ENCODE measurements at places on chromosomes 1 and 21. TPM values are rescaled to one million over a fixed set of nuclear protein-coding genes. Genes with fewer than 3 reads are reported as not detected.
A peak's percentile ranks its signal among the peaks of the same experiment; 100 is the strongest.

- H3K4me3 ChIP-seq, result no peak overlapping the region
- H3K4me1 ChIP-seq, result peaks cover 12% of the 10 kb centered on the region
- H3K27ac ChIP-seq, result no peak overlapping the region
- H3K27me3 ChIP-seq, result no peaks in the 10 kb centered on the region
- no peak for DNase-seq
Observed at GRCh38 chr1:91585982-91586381, 85.3 kb downstream of the CDC7 start.

GRCh38 chr1:2789164-2789985, 12.1 kb downstream of the TTC34 start:
- no peaks in the 10 kb centered on the region for H3K27me3 ChIP-seq
- H3K27ac ChIP-seq, result no peak overlapping the region
- H3K36me3 ChIP-seq, result no peaks in the 10 kb centered on the region
- DNase-seq, result peak; percentile 2
- no peaks in the 10 kb centered on the region for H3K4me1 ChIP-seq
- H3K4me3 ChIP-seq, result no peak overlapping the region

DNA sequence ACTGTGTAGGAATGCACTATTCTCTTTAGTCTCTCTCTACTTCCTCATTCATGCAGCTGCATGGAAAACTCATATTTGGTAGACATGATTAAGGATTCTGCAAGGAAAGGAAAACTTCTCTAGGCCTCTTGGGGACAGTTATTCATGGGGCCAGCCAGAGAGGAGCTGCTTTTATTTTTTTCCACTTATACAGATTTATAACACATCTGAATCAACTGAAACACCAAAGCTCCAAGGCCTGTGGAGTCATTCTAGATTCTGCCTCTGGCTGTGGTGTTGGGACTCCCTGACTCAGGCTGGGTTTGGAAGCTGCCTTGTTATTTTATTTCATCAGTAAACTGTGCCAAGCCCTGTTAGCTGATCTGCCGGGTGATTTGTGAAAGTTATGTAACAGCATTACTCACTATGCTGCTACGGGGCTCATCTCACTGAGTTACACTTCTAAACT, 83.9 kb upstream of the EDEM3 start:
- H3K27ac ChIP-seq, result no peak overlapping the region
- H3K4me1 ChIP-seq, result peaks cover 9% of the 10 kb centered on the region
- no peak overlapping the region for H3K4me3 ChIP-seq
- no peaks in the 10 kb centered on the region for H3K27me3 ChIP-seq
- DNase-seq, result no peak

The CXADR gene
- 102 TPM for total RNA-seq

The TRIM46 gene
- not detected for total RNA-seq

DNA sequence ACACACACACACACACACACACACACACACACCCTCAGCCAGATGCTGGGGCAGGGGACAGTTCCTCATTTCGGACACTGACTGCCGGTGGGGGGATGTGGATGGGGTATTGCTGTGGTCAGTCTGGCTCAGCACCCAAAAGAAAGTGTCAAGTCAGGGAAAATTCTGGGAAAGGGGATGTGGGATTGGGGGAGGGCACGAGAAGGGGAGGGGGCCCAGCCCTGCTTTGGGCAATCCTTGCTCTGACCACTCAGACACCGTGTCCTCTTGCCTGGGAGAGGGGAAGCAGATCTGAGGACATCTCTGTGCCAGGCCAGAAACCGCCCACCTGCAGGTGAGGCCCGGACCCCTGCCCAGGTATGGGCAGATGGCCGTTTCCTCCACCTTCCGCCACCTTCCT, at the start of gene C1QC:
Gene C1QC (plus strand): TSS at position 253 of the 400 bp plus-strand sequence. CDS start 391 bp downstream, outside the sequence.
- no peak for DNase-seq
- no peaks in the 10 kb centered on the region for H3K27me3 ChIP-seq
- H3K27ac ChIP-seq, result no peak within 1 kb of the TSS
- no peak within 1 kb of the TSS for H3K4me3 ChIP-seq
- no peaks in the 10 kb centered on the region for H3K4me1 ChIP-seq

The CLEC20A gene
- total RNA-seq, result not detected

The GCSAML gene
- not detected for total RNA-seq

DNA sequence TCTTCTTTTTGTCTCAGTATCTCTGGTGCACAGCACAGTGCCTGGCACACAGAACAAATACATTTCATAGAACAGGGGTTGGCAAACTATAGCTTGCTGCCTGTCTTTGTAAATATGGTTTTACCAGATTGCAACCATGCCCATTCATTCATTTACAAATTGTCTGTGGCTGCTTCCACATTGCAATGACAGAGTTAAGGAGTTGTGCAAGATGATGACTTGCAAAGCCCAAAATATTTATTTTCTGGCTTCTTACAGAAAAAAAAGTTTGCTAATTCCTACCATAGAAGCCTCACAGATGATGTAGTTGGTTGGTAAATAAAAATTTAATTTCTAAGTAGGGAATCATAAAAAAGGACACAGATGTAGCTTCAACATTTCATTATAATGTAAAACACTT, 11.2 kb upstream of the HMGB4 start:
- H3K36me3 ChIP-seq, result no peaks in the 10 kb centered on the region
- H3K27ac ChIP-seq, result no peak overlapping the region
- DNase-seq, result no peak

DNA sequence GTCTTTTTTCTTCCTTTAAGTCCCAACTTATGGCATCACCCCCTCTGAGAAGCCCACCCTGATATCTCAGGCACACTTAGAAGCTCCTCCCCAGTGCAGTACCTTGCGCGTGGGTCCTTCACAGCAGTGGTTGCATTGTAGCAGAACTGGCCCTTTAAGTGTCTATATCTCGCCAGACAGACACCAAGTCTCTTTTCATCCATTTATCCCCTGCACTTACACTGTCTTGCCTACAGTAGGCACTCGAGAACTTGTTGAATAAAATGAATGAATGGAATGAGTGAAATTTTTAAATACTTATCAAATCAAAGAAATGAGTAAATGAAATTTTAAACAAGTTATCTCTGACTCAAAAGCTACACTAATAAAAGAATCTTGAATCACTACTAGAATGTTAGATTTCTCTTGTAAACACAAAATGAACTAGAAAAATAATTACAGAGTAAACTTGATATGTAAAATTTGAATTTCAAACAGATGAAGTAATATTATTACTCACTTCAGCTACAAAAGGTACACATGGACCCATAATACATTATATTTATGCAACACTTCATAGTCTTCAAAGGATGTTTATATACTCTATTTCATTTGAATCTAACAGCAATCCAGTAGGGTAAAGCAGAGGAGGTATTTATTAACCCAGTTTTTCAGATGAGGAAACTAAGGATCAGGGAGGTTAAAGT, 54.7 kb upstream of the MAN1A2 start:
- no peak overlapping the region for H3K4me3 ChIP-seq
- no peaks in the 10 kb centered on the region for H3K36me3 ChIP-seq
- H3K27ac ChIP-seq, result no peak overlapping the region
- H3K4me1 ChIP-seq, result no peaks in the 10 kb centered on the region
- no peaks in the 10 kb centered on the region for H3K27me3 ChIP-seq

GRCh38 chr1:7644961-7645750, 125.9 kb upstream of the VAMP3 start:
- no peak overlapping the region for H3K4me3 ChIP-seq
- H3K36me3 ChIP-seq, result no peaks in the 10 kb centered on the region
- no peaks in the 10 kb centered on the region for H3K27me3 ChIP-seq
- no peak overlapping the region for H3K27ac ChIP-seq
- DNase-seq, result no peak

- H3K36me3 ChIP-seq, result no peaks in the 10 kb centered on the region
- no peaks in the 10 kb centered on the region for H3K4me1 ChIP-seq
- H3K27me3 ChIP-seq, result no peaks in the 10 kb centered on the region
- DNase-seq, result no peak
- no peak overlapping the region for H3K27ac ChIP-seq
Observed at GRCh38 chr1:204241050-204241449, 27.3 kb upstream of the GOLT1A start.

DNA sequence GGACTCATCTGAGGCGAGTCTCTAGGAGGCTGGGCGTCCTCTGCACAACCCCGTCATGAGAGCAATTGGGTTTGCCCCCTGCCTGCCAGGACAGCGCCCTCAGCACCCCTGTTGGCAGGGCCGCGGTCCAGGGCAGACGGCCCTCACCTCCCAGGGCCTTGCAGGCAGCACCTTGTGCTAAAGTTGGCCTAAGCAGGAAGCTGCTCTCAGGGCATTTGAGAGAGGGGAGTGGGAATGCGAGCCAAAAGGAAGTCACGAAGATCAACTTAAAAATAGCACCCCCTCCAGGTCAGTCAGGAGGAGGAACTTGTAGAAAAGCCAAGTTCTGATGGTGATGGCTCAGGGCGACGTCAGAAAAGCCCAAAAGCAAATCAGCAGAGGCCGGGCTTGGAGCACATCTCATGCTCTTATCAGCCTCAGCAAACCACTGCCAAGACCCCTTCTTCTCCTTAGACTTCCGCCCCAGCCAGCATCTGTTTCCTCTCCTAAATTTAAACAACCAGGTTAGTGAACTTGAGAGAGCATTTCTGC, 12.6 kb upstream of the ADORA3 start:
- peaks cover 6% of the 10 kb centered on the region for H3K4me1 ChIP-seq
- H3K4me3 ChIP-seq, result no peak overlapping the region
- no peak for DNase-seq
- H3K27me3 ChIP-seq, result no peaks in the 10 kb centered on the region
- H3K27ac ChIP-seq, result no peak overlapping the region

DNA sequence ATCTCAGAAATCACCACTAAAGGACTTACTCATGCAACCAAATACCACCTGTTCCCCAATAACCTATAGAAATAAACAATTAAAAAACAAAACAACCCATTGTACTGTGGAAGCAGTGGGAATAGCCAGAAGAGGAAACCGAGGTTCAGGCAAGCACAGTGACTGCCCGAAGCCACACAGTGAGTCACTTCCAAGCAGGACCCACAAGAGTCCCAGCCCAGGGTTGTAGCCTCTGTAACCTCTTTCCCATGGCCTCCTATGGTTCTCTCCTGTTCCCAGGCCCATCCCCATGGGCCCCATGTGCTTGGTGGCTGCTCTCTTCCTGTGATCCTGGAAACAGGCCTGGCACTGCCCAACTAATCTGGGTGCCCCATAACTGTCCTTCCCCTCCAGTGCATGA, 29.0 kb upstream of the HTR1D start:
- H3K4me3 ChIP-seq, result no peak overlapping the region
- 0 out of 2 replicates have a peak, but pooled peaks cover 4% of the 10 kb centered on the region for H3K4me1 ChIP-seq
- no peak for DNase-seq
- no peak overlapping the region for H3K27ac ChIP-seq
- no peaks in the 10 kb centered on the region for H3K27me3 ChIP-seq
- no peaks in the 10 kb centered on the region for H3K36me3 ChIP-seq

DNA sequence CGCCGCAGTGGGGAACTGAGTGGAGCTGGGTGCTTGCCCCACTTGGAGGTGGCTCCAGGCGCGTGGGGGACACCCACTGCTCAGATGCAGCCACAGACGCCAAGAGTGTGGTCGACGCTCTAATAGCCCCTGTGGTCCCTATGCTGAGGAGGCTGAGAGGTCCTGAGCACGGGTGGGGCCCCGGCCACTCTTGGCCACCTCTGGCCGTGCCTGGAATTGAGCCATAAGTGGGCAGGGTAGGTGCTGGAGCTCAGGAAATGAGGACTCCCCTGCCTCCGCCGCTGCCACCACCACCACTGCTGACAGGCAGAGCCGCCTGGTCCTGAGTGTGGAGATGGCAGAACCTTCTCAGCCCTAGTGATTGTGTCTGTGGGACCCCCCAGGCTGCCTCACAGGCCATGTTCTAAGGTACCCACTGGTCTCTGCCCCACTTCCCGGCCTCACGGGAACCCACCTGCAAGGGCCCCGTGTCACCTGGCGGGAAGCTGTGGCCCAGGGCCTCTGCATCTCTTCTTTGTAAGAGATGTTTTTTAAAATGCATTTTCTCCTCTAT, 34.6 kb upstream of the DIP2A start:
- H3K36me3 ChIP-seq, result no peaks in the 10 kb centered on the region
- no peaks in the 10 kb centered on the region for H3K27me3 ChIP-seq
- no peak overlapping the region for H3K27ac ChIP-seq
- no peaks in the 10 kb centered on the region for H3K4me1 ChIP-seq
- H3K4me3 ChIP-seq, result no peak overlapping the region
- DNase-seq, result no peak

DNA sequence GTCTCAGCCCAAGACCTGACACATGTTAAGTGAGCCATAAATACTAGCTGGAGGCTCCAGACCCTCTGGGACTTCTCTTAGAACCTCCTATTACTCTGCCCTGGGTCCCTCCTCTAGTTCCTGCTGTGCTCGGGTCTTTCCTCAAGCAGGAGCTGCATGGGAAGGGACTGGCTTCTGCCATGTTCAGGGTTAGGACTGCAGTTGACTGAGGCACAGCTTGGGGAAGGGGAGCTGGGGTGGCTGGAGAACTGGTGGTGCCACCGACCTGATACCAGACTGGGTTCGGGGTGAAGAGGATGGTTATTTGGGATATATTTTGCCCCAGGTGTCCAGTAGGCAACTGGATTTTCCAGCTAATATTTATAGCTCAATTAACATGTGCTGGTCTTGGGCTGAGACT, 15.7 kb downstream of the HYI start:
- H3K27me3 ChIP-seq, result no peaks in the 10 kb centered on the region
- DNase-seq, result no peak
- H3K4me1 ChIP-seq, result no peaks in the 10 kb centered on the region
- no peaks in the 10 kb centered on the region for H3K36me3 ChIP-seq
- H3K4me3 ChIP-seq, result no peak overlapping the region

GRCh38 chr1:10556430-10557005, 81.8 kb downstream of the PEX14 start:
- DNase-seq, result no peak
- H3K4me3 ChIP-seq, result no peak overlapping the region
- no peaks in the 10 kb centered on the region for H3K36me3 ChIP-seq
- H3K27me3 ChIP-seq, result no peaks in the 10 kb centered on the region

The DIO1 gene
- 7.1 TPM for total RNA-seq

DNA sequence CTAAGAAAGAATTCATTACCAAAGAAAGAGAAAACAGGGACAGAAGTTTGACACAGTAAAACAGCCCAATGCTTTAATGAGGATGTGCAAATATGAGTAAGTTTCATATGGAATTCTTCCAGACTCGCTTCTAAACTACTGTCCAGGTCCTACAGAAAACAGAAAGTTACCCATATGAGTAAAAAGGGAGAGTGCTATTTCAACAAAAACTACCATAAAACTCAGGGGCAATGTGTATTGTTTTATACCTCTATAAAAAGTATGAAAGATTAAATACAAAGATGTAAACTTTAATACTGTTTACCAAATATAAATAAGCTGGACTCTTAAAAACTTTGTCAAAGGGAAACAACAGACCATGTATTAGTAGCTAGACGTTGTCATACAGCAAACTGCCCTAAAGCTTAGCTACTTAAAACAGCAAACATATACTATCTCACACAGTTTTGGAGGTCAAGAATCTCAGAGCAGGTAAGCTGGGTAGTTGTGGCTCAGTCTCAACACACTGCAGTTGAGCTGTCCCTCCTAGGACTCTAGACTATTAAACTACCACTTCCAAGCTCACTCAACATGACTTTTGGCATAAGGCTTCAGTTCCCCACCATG, 174.9 kb downstream of the COP1 start:
- H3K4me1 ChIP-seq, result no peaks in the 10 kb centered on the region
- H3K36me3 ChIP-seq, result no peaks in the 10 kb centered on the region
- no peaks in the 10 kb centered on the region for H3K27me3 ChIP-seq

The JAM2 gene
- not detected for total RNA-seq

- DNase-seq, result no peak
- no peaks in the 10 kb centered on the region for H3K27me3 ChIP-seq
- no peak overlapping the region for H3K27ac ChIP-seq
- H3K36me3 ChIP-seq, result no peaks in the 10 kb centered on the region
- H3K4me3 ChIP-seq, result no peak overlapping the region
- H3K4me1 ChIP-seq, result no peaks in the 10 kb centered on the region
Observed at GRCh38 chr1:184324972-184325371, 61.9 kb upstream of the C1orf21 start.

The TNFRSF14 gene
- total RNA-seq, result 3.2 TPM

The LEMD1 gene
- not detected for total RNA-seq

- no peaks in the 10 kb centered on the region for H3K27me3 ChIP-seq
- no peaks in the 10 kb centered on the region for H3K4me1 ChIP-seq
- H3K27ac ChIP-seq, result no peak overlapping the region
- no peaks in the 10 kb centered on the region for H3K36me3 ChIP-seq
- no peak overlapping the region for H3K4me3 ChIP-seq
Observed at GRCh38 chr1:110196917-110197765, 13.0 kb upstream of the KCNC4 start.

Measured in Caco-2 (cell line).